ENCODE measurements at places on chromosomes 6 and 20.

- no peak for DNase-seq
These were observed 66.2 kb upstream of the RREB1 start for GRCh38 chr6:7041511-7042026.

- peak; percentile 43 for DNase-seq
These were observed at the start of gene NRN1 for GRCh38 chr6:6006428-6007365. Gene NRN1, minus strand, starts transcription at chr6:6006925. Its CDS starts 176 bp downstream, at chr6:6006749.

DNA sequence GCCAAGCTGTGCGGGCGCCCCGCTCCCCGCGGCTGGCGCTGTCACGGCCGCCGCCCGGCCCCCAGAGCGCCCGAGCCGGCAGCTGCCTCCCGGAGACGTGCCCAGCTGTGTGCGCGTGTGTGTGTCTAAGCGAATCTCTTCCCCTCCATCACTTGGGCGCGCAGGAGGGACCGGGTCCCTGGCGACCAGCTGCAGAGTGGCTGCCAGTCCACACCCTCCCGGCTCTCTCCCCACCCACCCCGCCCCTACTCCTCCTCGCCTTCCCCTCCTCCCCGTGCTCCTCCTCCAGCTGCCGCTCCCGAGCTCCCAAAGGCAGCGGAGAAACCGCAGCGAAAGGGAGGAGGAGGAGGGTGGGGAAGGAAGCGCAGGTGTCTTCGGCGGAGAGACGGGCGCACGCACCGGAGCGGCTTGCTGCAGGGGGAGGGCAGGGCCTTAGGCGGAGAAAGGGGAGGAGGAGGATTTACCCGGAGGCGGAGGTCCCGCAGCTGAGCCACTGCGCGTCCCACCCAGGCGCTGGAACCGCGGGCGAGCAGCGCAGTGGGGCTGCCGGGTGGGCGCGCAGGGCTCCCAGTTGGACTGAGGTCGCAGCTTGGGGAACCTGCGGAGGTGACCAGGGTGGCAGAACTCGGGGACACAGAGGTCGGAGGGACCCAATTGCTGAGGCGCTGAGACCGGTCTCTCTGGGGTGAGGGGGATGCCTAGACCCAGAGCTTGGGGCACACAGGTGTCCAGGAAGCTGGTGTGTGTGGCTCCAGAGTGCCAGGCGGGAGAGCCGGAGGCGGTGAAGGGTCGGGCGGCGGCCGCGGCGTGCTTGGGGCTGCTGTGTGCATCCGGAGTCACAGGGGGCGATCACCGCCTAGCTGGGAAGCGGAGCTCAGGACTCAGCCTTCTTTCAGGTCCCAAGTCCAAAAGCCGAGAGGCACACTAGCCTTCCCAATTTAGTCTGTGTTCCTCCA lies at the start of gene HS3ST5:
Gene HS3ST5, minus strand, starts transcription at position 198 of the 956 bp plus-strand sequence. CDS start 280,178 bp downstream, outside the sequence.
- peak; percentile 36 for DNase-seq

DNA sequence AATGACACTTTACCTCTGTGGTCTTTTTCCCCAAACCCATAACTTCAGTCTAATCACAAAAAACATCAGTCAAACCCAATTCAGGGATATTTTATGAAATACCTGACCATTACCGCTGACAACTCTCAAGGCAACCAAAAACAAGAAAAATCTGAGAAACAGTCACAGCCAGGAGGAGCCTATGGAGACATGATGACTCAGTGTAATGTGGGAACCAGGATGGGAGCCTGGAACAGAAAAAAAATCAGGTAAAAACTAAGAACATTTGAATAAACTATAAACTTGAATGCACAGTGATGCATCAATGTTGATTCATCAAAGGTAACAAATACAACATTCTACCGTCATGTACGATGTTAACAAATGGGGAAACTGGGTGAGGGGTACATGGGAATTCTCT lies 84.1 kb upstream of the TSHZ2 start:
- no peak for DNase-seq

GRCh38 chr6:142276256-142276655 lies 25.6 kb upstream of the ADGRG6 start:
- DNase-seq, result no peak

GRCh38 chr6:3784885-3785744 lies 33.6 kb upstream of the PXDC1 start:
- DNase-seq, result no peak

- peak; percentile 20 for DNase-seq
These were observed 38.6 kb upstream of the PIM1 start for GRCh38 chr6:37131104-37131959.

DNA sequence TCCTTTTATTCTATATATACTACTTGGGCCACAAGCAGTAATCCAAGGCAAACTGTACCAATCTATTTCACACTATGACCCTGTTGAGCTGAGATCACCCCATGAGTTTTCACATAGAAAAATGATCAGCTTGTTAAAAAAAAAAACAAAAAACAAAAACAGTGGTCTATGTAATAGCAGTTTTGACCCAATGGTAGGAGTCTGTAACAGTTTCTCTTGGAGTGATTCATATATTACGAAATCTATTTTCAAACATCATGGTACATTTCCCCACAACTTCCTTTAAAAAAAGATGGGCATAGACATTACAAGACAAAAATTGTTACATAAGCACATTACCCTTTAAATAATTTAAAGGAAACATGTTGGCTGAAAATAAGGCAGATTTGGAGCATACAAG lies 78.1 kb downstream of the PRSS35 start:
- no peak for DNase-seq

DNA sequence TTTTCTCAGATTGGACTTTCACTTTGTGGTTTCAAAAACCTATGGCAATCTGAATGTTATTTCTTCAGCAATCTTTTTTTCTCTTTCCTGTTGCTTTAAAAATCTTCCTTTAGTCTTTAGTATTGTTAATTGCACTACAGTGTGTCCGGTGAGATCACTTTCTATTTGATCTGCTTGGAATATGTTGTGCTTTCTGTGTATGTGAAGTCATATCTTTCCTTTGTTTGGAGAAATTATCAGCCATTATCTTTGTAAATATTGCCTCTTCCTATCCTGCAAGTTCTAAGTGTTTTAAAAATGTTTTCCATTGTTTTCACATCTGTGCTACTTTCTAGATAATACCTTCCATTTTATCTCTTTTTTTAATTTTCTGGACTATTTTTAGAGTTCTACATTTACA lies 171.4 kb upstream of the PRSS16 start:
- no peak for DNase-seq

GRCh38 chr6:56677559-56677958 lies 34.9 kb upstream of the DST start:
- DNase-seq, result no peak

- DNase-seq, result peak; percentile 54
These were observed 83.5 kb downstream of the ZMYND8 start for GRCh38 chr20:47272893-47273590.

DNA sequence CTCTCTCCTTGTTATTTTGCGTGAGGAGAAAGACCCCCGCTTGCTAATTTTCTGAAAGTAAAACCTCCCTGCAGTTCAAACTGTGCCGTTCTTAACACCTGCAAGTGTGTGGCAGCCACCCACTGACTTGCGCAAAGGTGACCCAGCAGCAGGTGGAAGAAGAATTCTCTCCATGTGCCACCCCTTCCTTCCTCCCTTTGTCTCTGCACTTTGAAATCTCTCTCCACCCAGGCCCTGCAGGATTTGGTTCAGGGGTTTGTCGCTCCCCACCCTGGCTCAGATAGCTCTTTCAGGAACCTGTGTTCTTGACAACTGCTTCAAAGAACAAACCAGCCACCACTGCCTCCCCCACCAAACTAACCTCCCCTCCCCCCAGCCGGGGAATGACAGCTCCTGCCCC lies 41.4 kb downstream of the ZNF831 start:
- DNase-seq, result no peak

GRCh38 chr6:124688369-124688768 lies 273.9 kb upstream of the RNF217 start:
- DNase-seq, result no peak

- no peak for DNase-seq
These were observed 268.3 kb downstream of the PRL start for GRCh38 chr6:22028403-22029090.

DNA sequence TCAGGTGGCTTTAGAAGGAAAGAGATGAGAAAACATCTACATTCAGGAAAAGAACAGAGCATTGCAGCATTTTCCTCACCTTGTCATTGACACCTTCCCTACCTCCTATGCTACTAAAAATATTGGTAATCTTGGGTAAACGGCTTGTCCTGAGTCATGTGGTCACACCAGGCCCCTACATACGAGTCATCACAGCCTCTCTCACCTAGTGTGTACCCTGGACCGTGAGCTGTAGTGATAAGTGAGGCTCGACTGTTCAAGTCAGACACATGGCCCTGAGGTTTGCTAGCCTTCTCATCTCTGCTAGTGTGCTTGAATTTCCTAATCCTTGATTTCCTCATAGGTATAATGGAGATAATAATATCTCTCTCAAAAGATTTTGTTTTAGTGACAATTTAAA lies 29.6 kb upstream of the TMEM244 start:
- no peak for DNase-seq

GRCh38 chr6:8017276-8017701 lies 46.9 kb downstream of the BLOC1S5 start:
- no peak for DNase-seq

DNA sequence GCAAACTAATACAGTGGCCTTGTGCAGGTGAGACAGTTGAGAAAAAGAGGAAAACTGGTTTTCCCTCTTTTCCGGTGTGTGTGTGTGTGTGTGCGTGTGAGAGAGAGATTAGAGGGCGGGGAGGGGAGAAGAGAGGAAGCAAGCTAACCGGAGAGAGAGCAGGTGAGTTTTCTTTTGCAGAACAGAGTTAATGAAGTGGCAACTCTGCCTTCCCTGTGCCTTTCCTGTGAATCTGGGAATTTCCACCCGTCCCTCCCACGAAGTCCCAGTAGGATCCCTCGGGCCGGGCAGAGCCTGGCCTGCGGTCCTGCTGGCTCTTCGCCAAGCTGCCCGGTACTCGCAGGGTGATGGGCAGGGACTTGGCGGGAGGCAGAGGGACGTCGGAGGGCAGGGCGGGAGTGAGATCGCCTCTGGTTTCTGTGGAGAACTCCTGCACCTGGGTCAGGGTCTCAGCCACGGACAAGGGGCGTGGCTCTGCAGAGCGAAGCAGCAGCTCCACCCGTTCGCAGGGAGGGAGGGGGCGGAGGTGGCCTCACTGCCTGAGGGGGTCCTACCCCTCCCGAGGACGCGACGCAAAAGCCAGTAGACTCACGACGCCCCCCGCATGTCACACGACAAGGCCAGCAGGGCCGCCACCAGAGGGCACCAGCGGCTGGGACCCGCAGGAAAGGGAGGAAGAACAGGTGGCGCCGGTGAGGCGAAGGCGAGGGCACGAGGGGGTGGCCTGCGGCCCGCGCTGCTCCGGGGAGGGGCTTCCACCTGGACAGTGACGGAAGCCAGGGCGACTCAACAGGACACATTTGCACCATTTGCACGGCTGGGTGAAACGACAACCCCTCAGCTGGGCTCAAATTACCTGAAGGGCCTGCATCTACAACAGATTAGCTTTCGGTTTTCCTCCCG lies 51.2 kb upstream of the RNF182 start:
- DNase-seq, result no peak

DNA sequence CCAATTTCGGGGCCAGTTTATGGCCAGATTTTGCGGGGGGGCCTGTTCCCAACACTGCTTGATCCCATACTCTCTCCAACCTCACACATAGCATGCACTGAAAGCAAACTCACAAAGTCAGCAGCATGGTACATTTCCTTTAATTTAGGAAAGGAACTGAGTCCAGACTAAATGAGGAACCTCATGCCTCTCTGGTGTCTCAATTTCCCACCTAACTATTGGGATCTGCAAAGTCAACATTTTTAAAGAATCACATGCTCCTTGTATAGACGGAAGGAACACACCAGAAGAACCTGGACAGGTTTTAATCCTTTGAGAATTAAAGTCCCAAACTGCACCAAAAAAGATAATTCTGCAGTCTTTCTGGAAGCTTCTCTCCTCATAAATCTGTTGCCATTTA lies 33.3 kb downstream of the FAM50B start:
- DNase-seq, result no peak

- no peak for DNase-seq
These were observed 55.5 kb downstream of the SLC22A2 start for GRCh38 chr6:160203076-160203475.

GRCh38 chr6:11682561-11682975 lies 96.0 kb downstream of the ADTRP start:
- no peak for DNase-seq

- no peak for DNase-seq
These were observed 1.3 kb downstream of the ZNF76 start for GRCh38 chr6:35260591-35261570.

DNA sequence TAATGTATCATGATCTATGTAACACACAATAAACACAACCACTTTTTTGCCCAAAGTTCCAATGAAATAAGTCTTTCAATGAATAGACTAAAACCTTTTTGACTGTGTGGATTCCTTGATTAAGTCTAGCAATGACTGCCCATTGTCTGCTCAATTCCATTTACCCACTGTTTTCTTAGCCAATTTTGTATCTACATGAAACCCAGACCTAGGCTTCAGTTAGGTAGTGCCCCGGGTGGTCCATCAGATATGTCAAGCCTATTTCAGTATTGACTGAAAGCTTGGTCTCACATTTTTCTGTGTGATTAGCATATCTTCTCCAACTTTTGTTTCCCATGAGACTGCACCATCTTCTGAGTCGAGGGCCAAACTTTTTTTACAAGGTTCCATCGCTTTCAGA lies 615.0 kb downstream of the C6orf118 start:
- DNase-seq, result no peak

- DNase-seq, result no peak
These were observed 127.1 kb upstream of the MLIP start for GRCh38 chr6:53984163-53984562.

DNA sequence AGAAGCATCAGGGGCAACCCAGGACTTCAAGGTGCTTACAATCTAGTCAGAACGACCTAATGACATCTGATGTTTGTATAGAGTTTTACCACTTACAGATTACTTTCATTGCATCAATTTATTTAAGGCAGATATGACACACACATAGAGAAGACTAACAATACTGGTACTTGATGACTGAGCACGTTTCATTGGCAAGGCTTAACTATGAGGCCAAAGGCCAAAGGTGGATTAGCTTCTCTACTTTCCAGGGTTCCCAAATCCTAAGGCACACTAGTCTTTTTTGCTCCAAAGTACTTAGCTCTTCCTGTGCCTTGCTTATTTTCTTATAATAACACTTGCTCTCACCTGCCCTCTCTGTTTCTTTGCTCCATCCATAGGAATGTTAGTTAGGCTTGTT lies 406.2 kb downstream of the ZFAND3 start:
- no peak for DNase-seq

GRCh38 chr20:16317445-16318362 lies 255.5 kb downstream of the KIF16B start:
- DNase-seq, result no peak

GRCh38 chr6:155436981-155437749 lies 18.5 kb downstream of the NOX3 start:
- DNase-seq, result peak; percentile 56

DNA sequence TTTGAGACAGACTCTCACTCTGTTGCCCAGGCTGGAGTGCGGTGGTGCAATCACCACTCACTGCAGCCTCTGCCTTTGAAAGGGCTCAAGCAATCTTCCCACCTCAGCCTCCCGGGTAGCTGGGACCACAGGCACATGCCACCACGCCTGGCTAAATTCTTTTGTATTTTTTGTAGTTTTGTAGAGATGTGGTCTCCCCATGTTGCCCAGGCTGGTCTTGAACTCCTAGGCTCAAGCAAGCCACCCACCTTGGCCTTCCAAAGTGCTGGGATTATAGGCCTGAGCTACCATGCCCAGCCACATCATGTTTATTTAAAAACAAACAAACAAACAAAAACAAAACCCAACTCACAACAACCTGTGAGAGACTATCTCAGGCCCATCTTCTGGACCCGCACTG lies 29.7 kb upstream of the APCDD1L start:
- DNase-seq, result no peak

- no peak for DNase-seq
These were observed 211.0 kb upstream of the ARG1 start for GRCh38 chr6:131362070-131362469.

- no peak for DNase-seq
These were observed 17.5 kb downstream of the PPARD start for GRCh38 chr6:35359744-35360348.

GRCh38 chr6:2819115-2819514 lies 22.5 kb downstream of the SERPINB1 start:
- no peak for DNase-seq

Data from NCI-H1694 (cell line).